ENCODE measurements at places on chromosomes 3 and 15. TPM values are rescaled to one million over a fixed set of nuclear protein-coding genes. Genes with fewer than 3 reads are reported as not detected.

Gene ADGRG7
- polyA plus RNA-seq = not detected

Gene SH3GL3
- polyA plus RNA-seq = 4.9 TPM

- no peak for DNase-seq
- no peaks in the 10 kb centered on the region for H3K36me3 ChIP-seq
- H3K27me3 ChIP-seq = no peaks in the 10 kb centered on the region
- no peak overlapping the region for H3K4me3 ChIP-seq
- no peaks in the 10 kb centered on the region for H3K4me1 ChIP-seq
- H3K27ac ChIP-seq = no peak overlapping the region
Measured at GRCh38 chr15:33278816-33279612, 31.8 kb upstream of the RYR3 start.

DNA sequence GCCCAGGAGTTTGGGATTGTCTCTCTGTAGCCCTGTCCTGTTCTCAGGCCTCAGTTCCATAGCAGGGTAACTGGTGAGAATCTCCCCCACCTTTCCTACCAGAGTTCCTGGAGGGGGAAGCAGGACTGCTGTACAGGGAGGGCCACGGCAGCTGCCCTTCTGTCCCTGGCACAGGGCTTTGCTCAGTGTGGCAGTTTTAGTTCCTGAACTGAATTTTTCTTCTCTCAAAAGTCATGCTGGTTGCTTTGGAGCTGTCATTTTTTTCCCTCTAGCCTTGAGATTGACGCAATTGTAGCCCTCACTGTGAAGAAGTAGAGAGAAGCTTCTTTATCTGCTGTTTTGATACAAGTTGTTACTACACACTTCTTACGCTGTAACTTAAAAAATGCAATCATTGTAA is 55.5 kb downstream of the TPRG1 start:
- H3K36me3 ChIP-seq = no peaks in the 10 kb centered on the region
- no peak overlapping the region for H3K27ac ChIP-seq
- no peak for DNase-seq
- no peak overlapping the region for H3K4me3 ChIP-seq

DNA sequence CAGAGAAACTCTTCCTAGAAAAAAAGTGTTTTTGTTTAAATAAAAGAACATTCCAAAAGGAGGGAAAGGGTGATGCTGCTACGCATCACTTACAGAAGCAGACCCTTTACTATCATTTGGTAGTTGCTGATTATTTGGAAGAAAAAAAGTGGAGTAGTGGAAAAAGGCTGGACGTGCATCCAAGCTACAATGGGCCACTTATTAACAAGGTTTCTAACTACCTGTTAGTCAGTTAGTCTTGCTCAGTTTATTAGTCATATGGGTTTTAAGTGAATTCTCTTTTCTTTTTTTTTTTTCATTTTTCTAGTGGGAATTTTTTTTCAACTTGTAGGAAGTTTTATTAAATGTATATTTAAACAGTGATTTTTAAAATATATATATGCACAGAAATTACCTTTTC is 866.0 kb downstream of the MCTP2 start:
- no peaks in the 10 kb centered on the region for H3K27me3 ChIP-seq
- DNase-seq = no peak
- no peaks in the 10 kb centered on the region for H3K36me3 ChIP-seq

DNA sequence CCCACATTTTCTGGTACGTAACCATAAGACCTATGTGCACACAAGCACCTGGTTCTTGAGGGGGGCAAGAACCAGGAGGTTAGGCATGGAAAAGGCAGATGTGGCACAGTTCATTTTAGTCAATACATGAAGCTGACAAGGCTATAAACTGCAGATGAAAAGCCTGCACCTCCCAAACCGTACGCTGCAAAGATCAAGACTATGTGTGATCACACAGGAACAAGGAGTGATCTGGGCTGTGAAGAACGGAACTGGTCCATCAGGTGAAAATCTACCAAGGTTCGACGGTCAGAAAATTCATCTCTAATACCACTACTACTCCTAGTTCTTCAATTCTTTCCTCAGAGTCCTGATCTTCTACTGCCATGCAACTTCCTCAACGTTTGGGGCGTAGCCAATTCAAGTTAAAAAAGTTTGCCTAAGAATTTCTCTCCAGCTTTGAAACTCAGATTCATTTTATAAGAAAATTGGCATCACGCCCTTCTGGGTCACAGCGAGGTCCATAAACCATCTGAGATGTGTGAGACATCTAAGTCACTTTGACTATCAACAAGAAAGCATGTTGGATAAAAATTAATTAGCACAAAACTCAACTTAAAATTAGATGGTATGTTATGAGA is 41.9 kb downstream of the PLD1 start:
- H3K27me3 ChIP-seq = no peaks in the 10 kb centered on the region
- H3K27ac ChIP-seq = peak overlapping the region; percentile 11
- no peaks in the 10 kb centered on the region for H3K36me3 ChIP-seq
- peak; percentile 59 for DNase-seq

Gene GOLGA6L22
- polyA plus RNA-seq = 0.04 TPM

DNA sequence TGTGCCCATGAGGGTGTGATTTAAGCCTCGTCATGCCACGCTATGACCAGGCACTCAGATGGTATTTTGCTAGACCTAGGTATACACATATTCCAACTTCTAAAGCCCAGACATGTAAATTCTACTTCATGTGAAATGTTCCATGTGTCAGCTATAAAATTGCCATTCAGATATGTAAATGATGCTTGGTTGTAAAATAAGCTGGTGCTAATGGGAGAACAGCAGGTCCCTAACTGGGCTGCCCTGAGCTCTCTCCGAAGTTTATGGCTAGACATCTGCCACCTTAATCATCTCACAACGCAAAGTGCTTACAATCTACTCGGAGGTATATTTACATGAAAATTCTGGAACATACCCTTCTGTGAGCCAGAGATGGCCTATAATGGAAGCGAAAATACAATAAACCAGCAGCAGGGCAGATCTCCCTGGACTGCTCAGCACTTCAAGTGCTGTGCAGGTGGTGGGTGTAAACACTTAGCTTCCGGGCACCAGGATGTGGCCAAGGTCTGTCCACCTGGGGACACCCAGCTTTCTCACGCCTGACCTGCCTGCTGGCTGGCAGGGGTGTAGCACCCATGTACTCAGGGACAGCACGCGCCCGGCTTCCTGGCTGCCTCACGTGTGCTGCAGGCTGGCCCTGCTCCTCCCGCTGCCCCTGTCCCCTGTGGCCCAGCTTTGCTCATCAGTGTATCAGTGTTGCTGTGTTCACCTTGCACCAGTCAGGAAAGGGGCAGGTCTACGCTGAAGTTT is 82.0 kb downstream of the CHDH start:
- peaks cover 2% of the 10 kb centered on the region for H3K27me3 ChIP-seq
- H3K36me3 ChIP-seq = no peaks in the 10 kb centered on the region
- H3K4me3 ChIP-seq = no peak overlapping the region
- H3K4me1 ChIP-seq = no peaks in the 10 kb centered on the region
- DNase-seq = no peak
- no peak overlapping the region for H3K27ac ChIP-seq

DNA sequence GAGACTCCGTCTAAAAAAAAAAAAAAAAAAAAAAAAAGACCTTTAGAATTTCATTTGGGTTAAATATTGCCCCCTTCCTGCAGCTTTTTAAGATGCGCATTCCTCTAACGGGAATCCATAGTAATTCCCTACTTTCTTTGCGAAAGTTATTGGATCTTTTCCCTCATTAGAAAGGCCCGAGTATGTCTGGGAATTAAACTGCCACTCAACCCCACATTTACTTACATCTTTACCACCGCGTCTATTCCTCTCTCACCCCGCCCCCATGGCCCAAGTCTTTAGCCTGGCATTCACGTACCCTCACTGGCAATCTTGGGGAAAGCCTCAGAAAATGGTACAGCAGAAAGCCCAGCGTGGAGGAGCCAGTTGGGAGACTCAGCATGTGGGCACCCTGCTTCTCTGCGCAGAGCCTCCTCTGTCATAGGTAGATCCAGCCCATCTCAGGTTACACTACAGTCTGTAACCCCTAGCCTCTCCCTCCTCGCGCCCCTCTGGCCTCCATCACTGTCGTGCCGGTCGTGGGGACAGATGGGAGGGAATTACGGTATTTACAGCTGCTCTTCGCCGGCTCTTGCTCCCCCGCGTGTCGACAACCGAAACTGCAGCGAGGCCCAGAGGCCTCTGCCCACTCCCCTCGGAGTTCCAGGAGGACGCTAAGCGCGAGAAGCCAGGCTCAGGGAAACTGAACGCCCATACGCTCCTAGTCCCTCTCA is 6.4 kb upstream of the ANKDD1A start:
- H3K4me1 ChIP-seq = peaks cover 7% of the 10 kb centered on the region
- H3K27me3 ChIP-seq = no peaks in the 10 kb centered on the region
- DNase-seq = peak; percentile 80
- H3K4me3 ChIP-seq = peak overlapping the region; percentile 32
- H3K36me3 ChIP-seq = no peaks in the 10 kb centered on the region
- peak overlapping the region; percentile 51 for H3K27ac ChIP-seq

GRCh38 chr15:60421544-60421943 is 23.8 kb upstream of the ANXA2 start:
- no peaks in the 10 kb centered on the region for H3K27me3 ChIP-seq
- DNase-seq = peak; percentile 84
- no peak overlapping the region for H3K4me3 ChIP-seq
- peak overlapping the region; percentile 52 for H3K27ac ChIP-seq
- peaks cover 4% of the 10 kb centered on the region for H3K36me3 ChIP-seq
- no peaks in the 10 kb centered on the region for H3K4me1 ChIP-seq

DNA sequence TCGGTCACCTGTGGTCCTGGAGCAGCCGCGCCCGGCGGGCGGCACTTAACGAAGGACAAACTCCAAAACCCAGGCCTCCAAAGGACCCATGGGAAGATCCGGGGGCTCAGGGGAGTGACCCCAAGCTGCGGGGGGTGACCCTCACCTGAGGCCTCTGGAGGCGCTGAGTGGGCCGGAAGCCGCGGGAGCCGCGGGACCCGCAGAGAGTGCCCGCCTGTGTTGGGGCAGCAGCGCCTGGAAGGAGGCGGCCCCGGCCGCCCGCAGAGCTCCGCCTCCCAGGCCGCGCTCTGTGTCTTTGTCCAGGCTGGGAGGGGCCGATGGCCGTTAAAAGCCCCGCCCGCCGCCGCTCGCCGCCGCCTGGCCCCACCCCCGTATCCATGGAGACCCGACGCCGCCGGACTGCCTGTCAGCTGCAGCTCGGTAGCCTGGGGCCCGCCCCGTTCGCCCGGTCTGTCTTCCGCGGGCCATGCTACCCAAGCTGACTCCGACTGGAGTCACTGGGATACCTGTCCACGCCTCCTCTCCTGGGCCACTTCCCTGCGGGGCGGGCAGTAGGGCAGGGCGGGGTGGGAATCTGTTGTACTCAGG is 15.3 kb upstream of the FANCD2 start:
- no peaks in the 10 kb centered on the region for H3K27me3 ChIP-seq
- peaks cover 39% of the 10 kb centered on the region for H3K4me1 ChIP-seq
- no peaks in the 10 kb centered on the region for H3K36me3 ChIP-seq

GRCh38 chr3:190210608-190211007 is 89.9 kb upstream of the P3H2 start:
- no peak for DNase-seq
- no peaks in the 10 kb centered on the region for H3K4me1 ChIP-seq
- no peak overlapping the region for H3K4me3 ChIP-seq
- H3K36me3 ChIP-seq = no peaks in the 10 kb centered on the region
- H3K27me3 ChIP-seq = no peaks in the 10 kb centered on the region

DNA sequence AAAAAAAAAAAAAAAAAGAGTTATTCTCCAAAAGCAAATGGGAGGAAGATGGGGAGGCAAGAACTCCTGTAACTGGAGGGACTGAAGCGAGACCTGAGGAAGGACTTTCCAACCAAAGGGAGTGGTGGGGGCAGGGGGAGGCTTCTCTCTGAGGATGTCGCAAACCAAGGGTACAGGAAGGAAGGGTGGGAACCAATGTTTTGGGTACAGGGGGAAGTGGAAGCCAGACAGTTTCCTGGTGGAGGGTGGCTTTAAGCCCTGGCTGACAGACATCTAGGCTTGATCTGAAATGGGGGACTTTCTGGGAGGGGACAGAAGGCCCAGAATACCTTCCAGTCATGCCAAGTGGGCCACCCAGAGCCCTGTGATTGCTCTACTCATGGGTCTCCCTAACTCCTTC is 27.0 kb downstream of the VIPR1 start:
- no peaks in the 10 kb centered on the region for H3K36me3 ChIP-seq
- no peaks in the 10 kb centered on the region for H3K4me1 ChIP-seq
- no peak for DNase-seq
- H3K27ac ChIP-seq = no peak overlapping the region
- no peak overlapping the region for H3K4me3 ChIP-seq

- H3K27me3 ChIP-seq = no peaks in the 10 kb centered on the region
- no peak overlapping the region for H3K27ac ChIP-seq
- H3K4me3 ChIP-seq = no peak overlapping the region
- H3K36me3 ChIP-seq = no peaks in the 10 kb centered on the region
- H3K4me1 ChIP-seq = no peaks in the 10 kb centered on the region
Measured at GRCh38 chr3:49388289-49388820, 23.4 kb downstream of the RHOA start.

All from muscle of leg (tissue), 16 donors.